Retina (tissue), 1 donor: ENCODE measurements at places on chromosomes 1 and 21.

- no peak for DNase-seq
Measured at GRCh38 chr21:42659416-42660117, 6.1 kb downstream of the PDE9A start.

- no peak for DNase-seq
Measured at GRCh38 chr1:97983126-97983525, 62.3 kb upstream of the DPYD start.

DNA sequence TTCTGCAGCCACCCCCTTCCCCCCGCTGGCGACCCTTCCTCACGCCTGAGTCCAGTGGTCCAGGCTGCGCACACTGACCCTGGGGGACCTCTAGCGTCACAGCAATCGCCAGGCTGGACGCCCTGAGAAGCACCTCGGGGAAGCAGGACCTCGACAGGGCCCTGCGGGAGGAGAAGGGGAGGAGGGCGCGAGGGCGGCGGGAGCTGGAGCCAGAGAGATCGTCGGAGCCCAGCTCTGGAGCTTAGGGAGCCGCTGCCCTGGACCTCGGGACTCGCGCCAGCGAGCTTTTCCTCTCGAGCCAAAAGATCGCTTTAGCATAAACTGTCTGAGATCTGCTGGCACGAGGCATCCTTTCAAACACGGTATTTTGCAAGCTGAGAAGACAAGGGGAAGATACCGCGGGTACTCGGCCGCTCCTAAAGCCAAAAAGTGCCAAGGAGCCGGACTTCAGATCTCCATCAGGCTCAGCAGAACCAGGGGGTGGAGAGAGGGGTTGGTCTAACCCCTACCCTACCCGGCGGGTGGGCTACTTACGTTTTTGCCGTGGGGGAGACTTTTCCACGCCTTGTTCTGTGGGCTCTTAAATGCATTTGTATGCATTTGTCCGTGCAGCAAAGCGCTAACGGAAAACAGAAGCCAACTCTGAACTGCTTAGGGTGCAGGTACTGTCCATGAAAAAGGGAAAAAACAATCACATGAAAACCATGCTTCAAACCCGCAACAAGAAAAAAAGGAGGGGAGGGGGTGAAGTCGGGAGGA is 586 bp downstream of the COL24A1 start:
- peak; percentile 75 for DNase-seq

GRCh38 chr21:35227786-35228185 is 178.7 kb upstream of the RUNX1 start:
- no peak for DNase-seq

DNA sequence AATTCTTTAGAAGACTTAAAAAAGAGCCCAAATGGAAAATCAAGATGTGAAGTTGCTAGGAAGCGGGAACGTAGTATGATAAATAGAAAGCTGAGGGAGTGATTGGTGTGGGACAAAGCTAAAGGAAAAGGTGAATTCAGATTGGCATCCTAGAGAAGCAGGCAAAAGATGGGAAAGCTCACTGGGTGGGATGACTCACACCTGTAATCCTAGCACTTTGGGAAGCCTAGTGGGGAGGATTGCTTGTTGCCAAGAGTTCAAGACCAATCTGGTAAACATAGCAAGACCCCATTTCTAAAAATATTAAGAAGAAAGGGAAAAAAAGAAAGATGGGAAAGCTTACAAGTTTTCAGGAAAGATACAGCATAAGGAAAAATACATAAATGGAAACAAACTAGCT is 1.8 kb downstream of the MRPS21 start:
- DNase-seq, result no peak

GRCh38 chr1:5571438-5571837 is 420.8 kb downstream of the NPHP4 start:
- DNase-seq, result no peak
